ENCODE measurements at places on chromosomes 11 and 22. TPM values are rescaled to one million over a fixed set of nuclear protein-coding genes. Genes with fewer than 3 reads are reported as not detected.

DNA sequence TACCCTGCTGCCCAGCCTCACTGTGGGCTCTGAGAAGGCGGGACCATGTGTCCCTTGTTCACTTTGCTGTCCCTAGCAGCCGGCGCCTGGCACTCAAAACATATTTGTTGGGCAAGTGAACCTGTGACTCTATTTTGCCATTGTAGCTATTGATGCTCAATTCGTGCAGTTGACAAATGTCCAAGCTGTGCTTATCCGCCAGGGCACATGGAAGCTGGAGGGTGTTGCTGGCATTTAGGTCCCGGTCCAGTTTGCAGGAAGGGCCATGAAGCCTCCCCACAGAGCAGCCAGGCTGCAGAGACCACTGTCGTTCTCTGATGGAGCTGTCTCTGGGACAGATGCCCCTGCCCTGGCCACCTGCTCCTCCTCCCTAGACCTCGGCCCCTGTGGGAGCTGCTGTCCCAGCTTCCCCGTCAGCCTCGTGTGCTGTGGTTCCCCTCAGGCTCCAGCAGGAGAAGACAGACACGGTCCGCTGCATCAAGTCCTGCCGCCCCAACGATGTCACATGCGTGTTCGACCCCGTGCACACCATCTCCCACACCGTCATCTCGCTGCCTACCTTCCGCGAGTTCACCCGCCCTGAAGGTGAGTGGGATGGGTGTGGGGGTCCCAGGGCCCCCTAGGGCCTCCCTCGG is 71.5 kb downstream of the FBLN1 start:
- no peak for DNase-seq

ZFP91 gene
- polyA plus RNA-seq, result 72.5 TPM

DNA sequence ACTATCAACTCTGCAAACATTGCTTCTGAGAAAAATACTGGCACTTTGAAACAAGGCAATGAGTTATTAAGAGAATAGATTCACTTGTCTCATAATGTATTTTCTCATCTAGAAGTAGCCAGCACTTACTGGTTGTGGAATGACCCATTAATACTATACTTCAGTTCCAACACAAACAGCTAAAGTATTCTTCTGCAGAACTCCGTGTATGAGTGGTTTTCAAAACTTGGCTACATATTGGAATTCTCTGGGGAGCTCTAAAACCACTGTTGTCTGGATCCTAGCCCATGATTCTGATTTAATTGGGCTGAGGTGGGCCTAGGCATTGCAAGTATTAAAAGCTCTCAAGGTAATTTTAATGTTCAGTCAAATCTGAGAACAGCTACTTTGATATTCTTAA is 1416.4 kb upstream of the RAG2 start:
- DNase-seq, result no peak

DNA sequence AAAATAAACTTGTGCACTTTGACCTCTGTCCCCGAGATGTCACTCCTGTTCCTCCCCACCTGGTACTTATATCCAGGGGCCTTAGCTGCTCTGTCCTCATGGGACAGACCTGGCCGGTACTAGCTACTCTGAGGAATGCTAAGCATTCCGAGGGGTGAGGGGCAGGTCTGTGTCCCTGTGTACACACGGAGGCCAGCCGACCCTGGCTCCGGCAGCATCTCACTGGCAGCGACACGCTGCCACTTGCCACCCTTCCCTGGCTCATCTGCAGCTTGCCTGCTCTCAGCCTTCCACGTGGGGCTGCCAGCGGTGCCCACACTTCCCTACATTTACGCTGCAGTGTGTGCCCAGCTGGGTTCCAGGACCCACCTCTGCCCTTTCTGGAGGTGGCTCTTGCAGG is 21.6 kb upstream of the TEF start:
- no peak for DNase-seq

DNA sequence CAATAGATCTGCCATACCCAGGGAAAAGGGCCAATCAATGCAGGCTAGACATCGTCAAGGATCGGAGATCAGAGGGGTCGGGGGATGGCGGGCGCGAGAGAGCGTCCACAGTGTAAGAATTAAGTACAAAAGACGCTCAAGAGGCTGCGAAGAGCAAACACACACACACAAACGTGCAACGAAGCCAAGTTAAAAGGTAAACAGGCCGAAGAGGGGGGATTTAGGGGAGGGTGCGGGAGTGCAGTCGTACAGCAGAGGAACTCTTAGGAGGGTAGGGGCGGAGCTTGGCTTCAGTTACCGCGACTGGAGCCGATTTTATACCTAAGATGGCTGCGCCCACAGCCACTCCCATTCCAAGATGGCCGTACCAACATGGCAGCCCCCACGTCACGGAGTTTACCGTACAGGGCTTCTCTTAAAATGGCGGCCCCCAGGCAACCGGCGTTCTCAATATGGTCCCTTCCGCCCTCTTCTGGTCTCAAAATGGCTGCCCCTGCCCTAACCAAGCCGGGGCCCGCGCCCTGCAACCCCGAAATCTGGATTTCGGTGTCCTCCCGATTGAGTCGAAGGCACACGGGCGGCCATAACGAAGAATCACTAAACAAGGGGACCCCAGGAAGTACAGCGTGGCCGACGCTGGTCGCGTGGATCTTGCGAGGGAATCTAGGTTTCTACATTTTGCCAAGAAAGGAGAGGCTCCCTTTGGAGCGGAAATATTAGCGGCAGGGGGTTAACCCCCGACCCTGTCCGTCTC is 1.9 kb downstream of the GNG3 start:
- DNase-seq, result peak; percentile 99

DNA sequence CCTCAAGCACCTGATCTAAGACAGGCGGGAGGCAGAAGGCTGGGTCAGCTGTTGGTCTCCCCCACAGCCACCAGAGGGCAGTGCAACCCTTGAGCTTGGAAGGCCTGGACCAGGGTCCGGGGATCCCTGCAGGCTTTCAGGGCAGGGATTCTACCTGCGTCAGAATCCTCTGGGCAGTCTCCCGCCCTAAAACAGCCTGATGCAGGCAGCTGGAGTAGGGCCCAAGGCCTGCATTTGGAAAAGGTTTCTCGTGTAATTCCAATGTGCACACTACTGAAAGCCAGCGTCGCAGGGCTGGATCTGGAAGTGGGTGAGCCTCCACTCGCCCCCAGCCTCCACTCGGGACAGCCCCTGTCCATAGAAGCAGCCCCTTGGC is 31.8 kb downstream of the BID start:
- DNase-seq, result peak; percentile 75

KCNK4 gene
- polyA plus RNA-seq, result not detected

DNA sequence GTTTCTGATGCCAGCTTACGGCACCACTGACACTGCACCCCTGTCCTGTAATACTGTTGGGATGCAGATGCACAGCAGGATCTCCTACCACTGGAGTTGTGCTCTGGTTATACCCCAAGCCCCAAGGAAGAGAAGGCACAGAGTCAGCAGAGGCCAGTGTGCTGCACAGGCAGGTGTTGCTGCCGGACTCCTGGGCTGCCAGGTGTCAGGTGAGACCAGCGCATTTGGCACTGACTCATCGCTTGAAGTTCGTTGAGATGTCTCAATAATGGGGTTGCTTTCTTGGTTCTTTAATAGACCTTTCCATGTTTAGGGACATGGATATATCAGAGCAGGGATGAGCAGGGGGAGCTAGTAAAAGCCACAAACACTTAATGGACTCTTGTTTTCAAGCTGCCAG is 75.7 kb upstream of the TTC12 start:
- no peak for DNase-seq

- no peak for DNase-seq
Measured at GRCh38 chr22:30610299-30610698, 3.3 kb downstream of the TCN2 start.

DNA sequence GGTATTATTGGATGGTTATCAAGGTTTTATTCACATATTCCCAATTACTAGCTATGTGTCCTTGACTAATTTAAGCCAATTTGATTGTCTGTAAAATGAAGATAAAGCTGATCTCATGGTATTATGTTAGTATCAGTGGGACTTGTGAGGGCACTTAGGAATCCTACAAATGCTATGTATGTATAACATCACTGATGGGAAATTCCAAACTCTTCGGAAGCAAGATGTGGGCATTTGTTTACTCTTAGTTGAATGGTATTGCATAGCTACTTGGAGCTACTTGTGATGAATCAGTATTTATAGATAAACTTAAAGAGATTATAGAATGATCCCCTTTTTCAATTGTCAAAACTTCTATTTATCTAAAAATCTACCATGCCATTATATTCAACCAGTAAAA is 239.9 kb downstream of the CNTN5 start:
- DNase-seq, result no peak

GRCh38 chr22:30434843-30435242 is 9.3 kb downstream of the MTFP1 start:
- no peak for DNase-seq

DNA sequence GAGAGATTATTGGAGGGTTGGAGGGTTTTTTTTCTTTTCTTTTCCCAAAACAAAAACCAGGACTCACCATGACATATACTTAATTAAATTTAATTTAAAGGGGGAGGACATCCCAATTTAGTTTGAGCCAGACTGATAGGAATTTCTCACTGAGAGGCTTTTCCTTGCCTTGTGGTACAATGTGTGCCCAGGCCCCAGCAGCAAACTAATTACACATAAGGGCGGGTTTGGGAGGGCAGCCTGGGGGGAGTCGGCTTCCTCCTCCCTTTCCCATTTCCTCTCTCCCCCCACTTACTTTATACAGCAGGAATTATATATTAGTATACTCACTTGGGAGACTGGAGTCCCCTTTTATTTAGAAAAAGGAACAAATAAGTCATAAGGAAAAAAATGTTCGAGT is 2.9 kb downstream of the TEAD1 start:
- DNase-seq, result no peak

TYR gene
- polyA plus RNA-seq, result 0.08 TPM

GRCh38 chr11:80320765-80321164 is 879.9 kb upstream of the TENM4 start:
- DNase-seq, result no peak

PDE2A gene
- 13.6 TPM for polyA plus RNA-seq

GRCh38 chr22:27686534-27686933 is 115.0 kb downstream of the MN1 start:
- no peak for DNase-seq

GRCh38 chr11:86459682-86460460 is 85.2 kb downstream of the CCDC81 start:
- no peak for DNase-seq

- DNase-seq, result no peak
Measured at GRCh38 chr11:66734215-66734614, 5.2 kb upstream of the SPTBN2 start.

LRRC74B gene
- 0.27 TPM for polyA plus RNA-seq

OR51B5 gene
- polyA plus RNA-seq, result 0.20 TPM
